KBM-7 (cell line): ENCODE measurements at places on chromosomes 5 and 9.

- DNase-seq, result no peak
These were observed 11.1 kb upstream of the APTX start for GRCh38 chr9:33012328-33013069.

DNA sequence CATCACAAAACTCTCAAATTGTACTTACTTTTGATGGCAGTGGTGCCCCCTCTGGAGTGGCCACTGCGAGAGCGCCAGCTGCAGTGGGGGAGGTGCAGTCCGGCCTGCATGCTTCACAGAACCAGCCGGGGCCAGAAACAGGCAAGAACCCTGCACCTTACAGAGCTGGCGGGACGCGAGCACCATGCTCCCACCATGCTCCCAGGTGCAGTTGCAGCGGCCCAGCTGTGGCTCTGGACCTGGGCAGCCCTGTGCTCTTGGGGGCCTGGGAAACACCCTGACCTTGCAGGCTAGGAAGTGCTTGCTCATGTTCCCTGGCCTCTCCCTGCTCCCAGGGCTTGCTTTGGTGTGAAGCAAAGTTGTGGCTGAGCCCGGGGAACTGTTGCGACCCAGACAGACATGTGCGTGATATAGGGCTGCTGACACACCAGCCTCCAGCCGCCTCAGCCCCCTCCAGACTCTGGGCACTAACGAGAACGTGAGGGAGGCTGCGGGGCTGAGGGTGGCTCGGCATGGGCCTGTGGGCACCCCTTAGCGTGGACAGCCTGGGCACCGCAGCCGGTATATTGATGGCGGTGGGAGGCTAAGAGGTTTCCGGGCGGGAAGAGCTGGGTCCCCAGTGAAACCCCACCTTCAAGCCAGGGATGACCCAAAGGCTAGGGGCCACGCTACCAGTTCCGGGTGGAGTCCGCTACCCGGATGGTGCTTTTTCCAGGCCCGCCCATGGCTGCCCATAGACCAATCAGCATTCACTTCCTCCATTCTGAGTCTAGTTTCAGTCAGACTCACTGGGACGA is 1809.9 kb upstream of the ACO1 start:
- DNase-seq, result no peak

DNA sequence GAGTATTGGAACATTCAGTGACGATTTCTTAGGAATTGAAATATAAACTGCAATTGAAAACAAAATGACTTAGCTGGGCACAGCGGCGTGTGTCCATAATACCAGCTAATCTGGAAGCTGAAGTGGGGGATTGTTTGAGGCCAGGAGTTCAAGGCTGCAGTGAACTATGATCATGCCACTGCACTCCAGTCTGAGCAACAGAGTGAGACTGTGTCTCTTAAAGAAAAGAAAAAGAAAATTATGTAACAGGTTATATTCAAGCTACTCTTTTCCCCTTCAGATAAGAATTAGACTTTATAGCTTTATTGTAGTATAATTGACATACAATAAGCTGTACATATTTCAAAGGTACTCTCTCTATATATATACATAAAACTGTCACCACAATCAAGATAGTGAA is 6.4 kb downstream of the SLC26A2 start:
- DNase-seq, result no peak

GRCh38 chr9:132935026-132935425 is 9.4 kb downstream of the TSC1 start:
- no peak for DNase-seq

DNA sequence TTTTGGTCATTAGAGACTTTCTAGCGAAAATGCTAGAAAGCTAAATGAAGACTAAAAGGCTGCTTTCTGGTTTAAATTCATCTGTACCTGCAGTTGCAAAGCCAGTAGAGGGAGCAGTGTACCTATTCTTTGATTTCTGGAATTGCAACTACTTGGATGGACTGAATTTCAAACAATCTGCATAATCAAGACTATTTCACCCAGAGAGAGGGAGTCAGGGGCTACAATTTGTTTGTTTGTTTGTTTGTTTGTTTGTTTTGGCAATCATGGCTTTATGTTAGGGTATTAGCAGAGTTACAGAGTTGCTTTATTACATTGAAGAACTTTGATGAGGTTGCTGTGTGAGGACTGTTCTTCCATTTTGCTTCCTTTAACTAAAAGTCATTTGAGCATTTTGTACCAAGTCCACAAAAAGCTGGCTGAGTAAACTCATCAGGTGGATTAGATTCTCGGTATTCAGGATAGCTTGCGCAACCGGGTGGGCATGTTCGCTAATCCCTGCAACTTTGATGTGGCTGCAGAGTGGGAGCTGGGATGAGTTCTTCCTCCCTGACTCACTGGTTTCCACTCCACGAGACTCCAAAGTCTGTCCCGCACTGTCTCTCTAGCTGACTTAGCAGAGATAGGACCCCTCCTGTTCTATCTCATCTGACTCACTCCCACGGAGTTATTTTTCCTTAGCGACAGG is 80.0 kb upstream of the TUT7 start:
- peak; percentile 38 for DNase-seq

DNA sequence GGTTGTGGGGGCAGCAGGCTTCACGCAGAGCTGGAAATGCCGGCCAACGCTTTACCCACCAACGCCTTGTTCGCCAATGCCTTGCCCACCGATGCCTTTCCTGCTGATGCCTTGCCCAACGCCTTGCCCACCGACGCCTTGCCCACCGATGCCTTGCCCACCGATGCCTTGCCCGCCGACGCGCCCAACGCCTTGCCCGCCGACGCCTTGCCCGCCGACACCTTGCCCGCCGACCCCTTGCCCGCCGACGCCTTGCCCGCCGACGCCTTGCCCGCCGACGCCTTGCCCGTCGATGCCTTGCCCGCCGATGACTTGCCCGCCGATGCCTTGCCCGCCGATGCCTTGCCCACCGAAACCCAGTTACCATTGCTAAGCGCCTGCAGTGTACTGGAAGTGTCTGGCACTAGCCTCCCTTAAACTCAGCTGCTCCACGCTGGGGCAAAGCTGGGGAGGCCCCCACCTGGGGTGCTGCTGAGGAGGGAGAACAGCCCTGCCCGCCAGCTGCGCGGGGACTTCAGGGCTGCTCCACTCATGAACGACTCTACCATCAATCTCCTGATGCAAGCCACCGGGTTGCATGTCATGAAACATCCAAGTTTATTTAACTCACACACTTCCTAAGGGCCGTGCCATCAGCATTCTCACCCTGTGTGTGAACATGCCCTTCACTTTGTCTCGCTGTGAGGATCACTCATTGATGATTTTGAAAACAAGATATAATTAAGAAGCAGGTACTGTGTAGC is 1.8 kb downstream of the SLC6A18 start:
- no peak for DNase-seq

- DNase-seq, result no peak
These were observed 242.5 kb downstream of the MLLT3 start for GRCh38 chr9:20379804-20380225.

GRCh38 chr5:180438785-180439780 is 55.1 kb upstream of the CNOT6 start:
- no peak for DNase-seq

DNA sequence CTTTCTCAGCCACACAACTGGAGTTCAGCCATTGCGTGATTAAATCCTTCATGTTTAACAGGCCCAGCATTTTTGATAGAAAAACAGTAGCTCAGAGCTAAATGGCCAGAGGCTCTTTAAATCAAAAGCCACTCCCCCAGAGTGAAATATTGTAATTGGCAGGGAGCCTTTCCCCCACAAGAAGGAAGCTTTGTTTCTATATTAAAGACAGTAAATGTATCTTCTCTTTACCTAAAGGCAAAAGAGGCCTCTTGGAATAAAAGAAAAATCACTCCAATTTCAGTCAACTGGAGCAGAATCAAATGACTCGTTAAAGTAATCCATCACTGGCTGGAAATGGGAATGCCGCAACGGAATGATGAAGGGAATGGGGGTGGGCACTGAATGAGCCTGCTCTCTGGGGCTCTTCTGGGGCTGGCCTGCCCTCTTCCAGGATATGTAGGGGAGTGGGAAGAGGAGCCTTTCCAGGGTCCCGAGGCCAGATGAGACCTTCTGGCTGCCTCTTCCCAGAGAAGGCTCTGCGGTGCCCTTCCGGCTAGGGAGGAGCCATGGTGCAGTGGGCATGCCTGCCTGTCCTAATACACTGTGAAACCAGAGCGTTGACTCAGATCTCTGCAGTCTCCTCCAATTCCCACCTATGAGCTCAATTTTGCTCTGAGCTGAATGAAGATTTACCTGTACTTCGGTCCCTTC is 45.2 kb downstream of the ANKDD1B start:
- DNase-seq, result no peak

- no peak for DNase-seq
These were observed 112.6 kb downstream of the ESM1 start for GRCh38 chr5:54872810-54873209.

DNA sequence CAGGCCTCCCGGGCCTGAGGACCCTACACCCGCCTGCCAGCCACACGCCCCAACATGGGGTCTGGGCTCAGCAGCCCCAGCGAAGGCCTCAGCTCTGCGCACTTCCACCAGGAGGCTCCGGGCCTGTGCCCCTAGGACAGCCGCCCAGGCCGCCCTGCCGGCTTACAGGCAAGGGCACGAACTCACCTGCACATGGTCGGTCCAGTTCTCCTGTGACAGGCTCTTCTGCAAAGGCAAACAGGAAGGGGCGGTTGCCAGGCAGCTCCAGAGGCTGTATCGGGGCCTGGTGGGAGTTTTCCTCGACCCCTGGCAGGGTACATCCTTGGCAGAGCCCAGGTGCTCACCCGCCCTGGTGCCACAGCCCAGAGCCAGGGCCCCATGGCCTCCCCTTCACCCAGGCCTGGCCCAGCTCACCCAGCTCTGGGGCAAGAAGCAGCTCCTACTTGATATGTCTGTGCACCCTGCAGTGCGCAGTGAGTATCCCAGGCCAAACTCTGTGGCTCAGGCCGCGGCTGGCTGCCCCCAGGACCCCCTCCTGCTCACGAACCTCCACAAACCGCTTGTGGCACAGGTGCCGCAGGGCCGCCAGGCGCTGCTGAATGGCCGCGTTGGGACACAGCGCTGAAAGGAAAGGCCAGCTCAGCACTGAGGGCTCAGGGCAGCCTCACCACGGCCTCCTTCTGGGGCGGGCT is 52.2 kb upstream of the NRARP start:
- no peak for DNase-seq

- no peak for DNase-seq
These were observed 168.0 kb downstream of the TAF11L14 start for GRCh38 chr5:17802256-17802655.

GRCh38 chr9:91001146-91001611 is 199.6 kb downstream of the SYK start:
- DNase-seq, result no peak

DNA sequence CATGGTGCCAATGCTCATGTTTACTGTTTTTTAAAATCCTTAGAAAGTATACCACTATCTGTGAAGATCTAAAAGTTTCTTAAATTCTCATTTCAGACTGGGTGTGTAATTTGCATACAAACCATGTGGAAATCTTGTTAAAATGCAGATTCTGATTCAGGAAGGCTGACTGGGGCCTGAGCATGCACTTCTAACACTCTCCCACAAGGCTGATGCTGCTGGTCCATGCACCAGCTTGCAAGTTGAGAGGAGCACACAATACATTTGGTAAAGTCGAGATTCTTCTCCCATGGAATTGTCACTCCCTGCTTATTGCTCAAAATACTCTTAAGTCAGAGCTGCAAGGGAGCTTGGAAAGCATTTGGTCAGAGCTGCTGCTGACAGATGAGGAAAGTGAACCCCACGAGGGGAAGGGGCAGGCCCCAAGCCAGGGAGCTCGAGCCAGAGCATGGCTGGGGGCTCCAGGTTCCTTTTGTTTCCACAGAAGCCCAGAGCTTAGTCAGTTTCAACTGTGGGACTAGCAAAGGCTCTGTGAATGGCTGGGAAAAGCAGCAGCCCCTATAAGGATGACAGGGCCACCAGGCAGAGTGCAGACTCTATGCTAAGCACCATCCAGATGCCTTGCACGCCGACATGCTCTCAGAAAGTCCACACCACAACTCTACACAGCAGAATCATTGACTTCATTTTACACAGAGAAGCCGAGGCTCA is 93.5 kb upstream of the HAND1 start:
- DNase-seq, result no peak

GRCh38 chr9:81377320-81377719 is 312.0 kb downstream of the TLE1 start:
- DNase-seq, result no peak

- no peak for DNase-seq
These were observed 31.4 kb downstream of the CAMK2A start for GRCh38 chr5:150258130-150258529.

DNA sequence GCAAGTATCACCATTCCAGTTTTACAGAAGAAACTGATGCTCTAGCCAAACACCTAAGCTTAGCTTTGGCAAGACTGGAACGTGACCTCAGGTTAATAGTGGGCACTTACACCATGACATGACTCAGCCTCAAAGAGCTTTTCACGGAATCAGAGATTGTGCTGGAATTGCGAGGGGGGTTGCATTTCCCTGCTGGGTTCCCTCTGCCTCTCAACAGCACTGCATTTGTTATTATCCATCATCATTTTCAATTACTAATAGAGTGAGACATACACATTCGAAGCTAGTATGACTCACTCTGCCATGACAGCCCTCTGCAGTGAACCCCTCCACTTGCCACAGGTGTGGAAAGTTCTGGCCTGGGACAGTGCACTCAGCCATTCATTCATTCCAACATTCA is 8.0 kb downstream of the SPOCK1 start:
- DNase-seq, result no peak

- no peak for DNase-seq
These were observed 1.8 kb upstream of the AGPAT2 start for GRCh38 chr9:136689108-136689460.

- DNase-seq, result peak; percentile 55
These were observed 73.4 kb upstream of the PPARGC1B start for GRCh38 chr5:149656576-149657182.

- DNase-seq, result no peak
These were observed 66.3 kb downstream of the MAT2B start for GRCh38 chr5:163571744-163572143.

DNA sequence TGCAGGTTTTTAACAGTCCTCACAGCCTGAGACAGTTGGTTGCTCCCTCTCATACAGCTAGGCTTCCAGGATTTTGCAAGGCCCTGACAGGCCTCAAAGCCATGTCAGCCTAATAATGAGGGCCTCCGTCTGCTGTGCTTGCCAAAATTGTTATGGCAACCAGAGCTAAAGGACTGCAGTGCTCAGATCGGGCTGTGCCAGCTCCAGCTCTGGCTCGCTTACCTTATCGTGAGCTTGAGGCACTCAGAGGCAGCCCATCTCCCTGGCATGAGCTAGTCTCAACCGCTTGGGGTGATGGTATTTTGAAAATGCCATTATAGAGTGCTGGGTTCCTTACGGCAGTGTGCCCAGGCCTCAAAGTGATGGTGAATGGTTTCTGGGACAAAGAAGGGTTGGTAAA is 8.4 kb downstream of the MTAP start:
- DNase-seq, result no peak

GRCh38 chr9:128886211-128886891 is 4.4 kb downstream of the LRRC8A start:
- peak; percentile 55 for DNase-seq

GRCh38 chr5:55638455-55638854 is 73.7 kb downstream of the SLC38A9 start:
- DNase-seq, result no peak

DNA sequence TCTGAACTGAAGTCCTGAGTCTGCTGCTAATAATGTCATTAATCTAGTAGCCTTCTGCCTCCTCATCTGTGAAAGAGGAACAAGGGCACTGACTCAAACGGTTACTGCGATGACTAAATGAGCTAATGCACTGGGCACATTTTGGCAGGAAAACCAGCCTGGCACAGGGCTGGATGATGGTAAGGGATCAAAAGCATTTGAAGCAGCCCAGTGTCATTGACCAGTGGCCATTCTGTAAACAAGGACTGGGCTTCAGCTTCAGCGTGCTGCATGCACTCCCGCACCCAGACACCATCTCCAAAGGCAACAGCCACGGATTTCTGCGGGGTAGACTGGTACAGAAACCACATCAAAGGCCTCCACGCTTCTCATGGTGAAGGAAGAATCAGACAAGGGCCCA is 8.0 kb downstream of the GCNT4 start:
- no peak for DNase-seq
